ENCODE measurements at places on chromosomes 6 and 20. TPM values are rescaled to one million over a fixed set of nuclear protein-coding genes. Genes with fewer than 3 reads are reported as not detected.

- peaks cover 18% of the 10 kb centered on the region for H3K27me3 ChIP-seq
- peak; percentile 36 for DNase-seq
- H3K27ac ChIP-seq, result no peak overlapping the region
- no peaks in the 10 kb centered on the region for H3K36me3 ChIP-seq
- H3K4me3 ChIP-seq, result peak overlapping the region; percentile 47
Observed at GRCh38 chr6:169958510-169958909, 207.1 kb downstream of the ERMARD start.

DNA sequence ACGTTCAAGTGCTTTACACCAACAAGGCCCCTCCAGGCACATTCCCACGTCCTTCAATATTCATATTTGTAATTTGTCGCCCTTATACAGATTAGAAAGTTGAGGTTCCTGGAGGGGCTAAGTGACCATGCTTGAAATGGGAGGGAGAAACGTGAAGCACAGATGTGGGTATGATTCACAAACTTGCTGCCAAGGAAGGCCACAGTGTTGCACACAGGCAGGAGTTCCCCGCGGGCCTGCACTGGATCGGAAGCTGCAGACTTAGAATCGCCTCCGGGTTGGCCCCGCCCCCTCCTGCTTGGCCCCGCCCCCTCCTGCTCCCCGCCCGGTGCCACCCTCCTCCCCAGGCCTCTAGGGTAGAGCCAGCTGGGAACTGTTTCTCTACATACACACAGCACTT lies 58.2 kb upstream of the QKI start:
- H3K36me3 ChIP-seq, result no peaks in the 10 kb centered on the region
- H3K4me1 ChIP-seq, result peaks cover 30% of the 10 kb centered on the region
- no peaks in the 10 kb centered on the region for H3K27me3 ChIP-seq
- DNase-seq, result no peak
- H3K4me3 ChIP-seq, result no peak overlapping the region

Gene SNRNP48
- total RNA-seq, result 13.9 TPM

GRCh38 chr6:130222775-130223174 lies at the start of gene SAMD3:
SAMD3 (minus strand) TSS chr6:130222951; CDS start chr6:130215273, 7,678 bp downstream.
- H3K36me3 ChIP-seq, result no peaks in the 10 kb centered on the region
- H3K27ac ChIP-seq, result peak within 1 kb of the TSS; percentile 64
- DNase-seq, result no peak
- H3K27me3 ChIP-seq, result no peaks in the 10 kb centered on the region

All from spleen (tissue), 13 donors.